Prostate gland (tissue), 2 donors: ENCODE measurements at places on chromosomes 2 and 18. TPM values are rescaled to one million over a fixed set of nuclear protein-coding genes. Genes with fewer than 3 reads are reported as not detected.

DNA sequence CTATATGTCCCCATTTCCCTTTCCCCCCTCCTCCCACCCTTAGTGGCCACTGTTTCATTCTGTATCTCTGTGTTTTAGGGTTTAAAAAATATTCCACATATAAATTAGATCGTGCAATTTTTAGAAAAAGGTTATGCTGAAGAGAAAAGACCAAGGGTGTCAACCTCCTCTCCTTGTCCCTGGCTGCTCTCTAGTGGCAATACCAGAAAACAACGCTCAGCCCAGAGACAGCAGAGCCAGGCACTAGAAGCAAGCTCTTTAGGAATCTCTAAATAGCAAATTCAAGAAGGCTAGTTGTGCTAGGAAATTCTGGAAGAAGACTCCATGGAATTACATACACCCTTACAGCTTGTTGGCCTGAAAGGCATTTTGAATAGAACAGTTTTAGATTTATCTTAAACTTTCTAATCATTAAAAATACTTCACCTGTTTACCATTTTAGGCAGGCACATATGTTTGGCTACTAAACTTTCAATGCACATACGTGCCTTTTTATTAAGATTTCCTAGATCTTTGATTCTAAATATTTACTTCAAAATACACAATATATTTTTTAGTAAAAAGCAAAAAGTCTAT, 35.1 kb upstream of the RASGRP3 start:
- no peak overlapping the region for H3K27ac ChIP-seq
- H3K4me3 ChIP-seq: no peak overlapping the region
- DNase-seq: no peak
- no peaks in the 10 kb centered on the region for H3K4me1 ChIP-seq
- H3K36me3 ChIP-seq: no peaks in the 10 kb centered on the region
- H3K27me3 ChIP-seq: no peaks in the 10 kb centered on the region

GRCh38 chr2:26838121-26838906, 9.6 kb upstream of the DPYSL5 start:
- no peak overlapping the region for H3K4me3 ChIP-seq
- no peak for DNase-seq
- no peaks in the 10 kb centered on the region for H3K27me3 ChIP-seq
- no peaks in the 10 kb centered on the region for H3K4me1 ChIP-seq
- H3K36me3 ChIP-seq: no peaks in the 10 kb centered on the region

- H3K27me3 ChIP-seq: no peaks in the 10 kb centered on the region
- DNase-seq: no peak
- H3K4me3 ChIP-seq: peak overlapping the region; percentile 96
- no peaks in the 10 kb centered on the region for H3K36me3 ChIP-seq
These were observed 651 bp upstream of the TXNL1 start for GRCh38 chr18:56639104-56639381.

Gene LYG2
- not detected for total RNA-seq

Gene SCN7A
- 6.3 TPM for total RNA-seq

- no peaks in the 10 kb centered on the region for H3K36me3 ChIP-seq
- no peaks in the 10 kb centered on the region for H3K27me3 ChIP-seq
- H3K27ac ChIP-seq: no peak overlapping the region
- H3K4me1 ChIP-seq: no peaks in the 10 kb centered on the region
- no peak for DNase-seq
These were observed 77.7 kb downstream of the MAP2 start for GRCh38 chr2:209501579-209501978.

DNA sequence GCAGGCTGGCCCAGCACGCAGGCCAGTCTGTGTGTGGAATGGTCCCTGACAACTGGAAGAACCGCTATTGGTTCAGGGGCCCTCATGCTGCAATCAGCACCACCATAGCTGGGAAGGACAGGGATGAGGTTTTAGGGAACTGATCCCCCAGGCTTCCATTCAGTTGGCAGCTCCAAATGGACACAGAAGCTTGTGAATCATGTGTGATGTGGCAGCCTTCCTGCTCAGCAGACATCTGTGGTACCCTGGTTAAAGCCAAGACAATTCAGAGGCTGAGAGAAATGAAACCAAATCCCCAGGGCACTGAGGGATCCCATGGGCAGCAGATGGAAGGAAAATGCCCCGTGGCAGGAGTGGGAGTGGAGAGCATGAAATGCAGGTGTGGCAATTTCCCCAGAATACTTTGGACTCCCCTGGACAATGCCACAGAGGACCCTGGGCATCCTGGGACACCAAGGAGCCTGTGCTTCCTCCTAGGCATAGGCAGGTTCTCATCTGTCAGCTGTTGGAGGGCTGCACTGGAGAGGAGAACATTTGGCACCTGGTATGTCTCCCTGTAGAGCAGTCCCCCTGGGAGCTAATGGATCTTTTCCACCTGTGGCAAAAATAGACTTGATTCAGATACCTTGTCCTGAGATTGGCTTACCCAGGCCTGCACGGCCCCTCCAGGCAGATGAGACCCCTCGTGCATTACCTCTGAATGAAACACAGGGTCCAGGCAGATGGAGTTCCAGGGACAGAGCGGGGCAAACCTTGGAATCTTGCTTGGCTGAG, 162.2 kb upstream of the BCL2L11 start:
- H3K27ac ChIP-seq: no peak overlapping the region
- H3K4me1 ChIP-seq: no peaks in the 10 kb centered on the region
- no peak overlapping the region for H3K4me3 ChIP-seq
- H3K27me3 ChIP-seq: no peaks in the 10 kb centered on the region
- no peaks in the 10 kb centered on the region for H3K36me3 ChIP-seq

Gene MEP1B
- 0.34 TPM for total RNA-seq

Gene DSC2
- 29.1 TPM for total RNA-seq

DNA sequence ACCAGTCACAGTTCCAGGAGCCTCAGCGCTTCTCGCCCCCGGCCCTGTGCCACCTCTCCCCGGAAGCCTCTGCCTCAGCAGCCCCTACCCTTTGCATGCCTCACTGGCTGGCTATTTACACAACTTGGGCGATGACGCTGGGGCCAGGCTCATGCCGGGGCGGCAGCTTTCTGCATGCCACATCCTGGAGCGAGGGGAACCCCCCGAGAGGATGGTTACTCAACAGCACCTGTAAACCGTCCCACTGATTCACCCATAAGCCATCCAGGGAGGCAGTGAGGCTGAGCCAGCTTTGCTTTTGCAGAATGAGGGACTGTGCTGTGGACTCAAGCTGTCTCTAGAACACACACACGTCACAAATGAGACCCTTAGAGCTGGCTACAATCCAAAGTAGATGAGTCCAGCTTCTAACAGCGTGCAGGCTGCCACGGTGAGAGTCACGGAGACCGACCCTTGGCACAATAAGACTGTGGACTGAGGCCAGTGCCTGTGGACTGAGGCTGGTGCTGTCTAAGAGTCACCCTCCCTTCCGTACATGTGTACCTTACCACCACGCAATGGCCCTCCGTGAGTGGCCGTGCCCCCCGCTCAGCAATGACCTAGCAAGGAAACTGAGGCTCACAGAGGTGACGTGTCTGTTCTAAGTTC, 45.6 kb upstream of the ODC1 start:
- no peak overlapping the region for H3K4me3 ChIP-seq
- DNase-seq: peak; percentile 85
- H3K27me3 ChIP-seq: no peaks in the 10 kb centered on the region
- H3K27ac ChIP-seq: peak overlapping the region; percentile 38
- no peaks in the 10 kb centered on the region for H3K4me1 ChIP-seq

- no peaks in the 10 kb centered on the region for H3K4me1 ChIP-seq
- no peak overlapping the region for H3K27ac ChIP-seq
- no peak for DNase-seq
- no peak overlapping the region for H3K4me3 ChIP-seq
- H3K27me3 ChIP-seq: no peaks in the 10 kb centered on the region
These were observed 383.7 kb downstream of the XIRP2 start for GRCh38 chr2:167271932-167272331.

DNA sequence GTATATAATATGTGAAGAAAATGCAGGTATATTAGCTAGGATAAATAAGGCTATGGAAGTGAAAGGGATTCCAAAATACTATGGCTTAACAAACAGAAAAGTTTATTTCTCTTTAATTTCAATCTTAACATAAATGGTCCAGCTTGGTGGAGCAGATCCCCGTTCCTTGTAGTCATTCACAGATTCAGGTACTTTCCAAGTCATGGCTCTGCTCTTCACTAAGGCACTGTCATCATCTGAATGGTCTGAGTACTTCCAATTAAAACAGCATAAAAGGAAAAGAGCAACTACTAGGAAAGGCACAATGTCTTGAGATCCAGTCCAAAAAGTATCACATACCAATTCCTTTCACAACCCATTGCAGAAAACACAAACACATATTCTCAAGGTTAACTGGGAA, 63.4 kb downstream of the OLA1 start:
- no peak overlapping the region for H3K4me3 ChIP-seq
- H3K36me3 ChIP-seq: no peaks in the 10 kb centered on the region
- no peak for DNase-seq
- H3K27ac ChIP-seq: no peak overlapping the region
- no peaks in the 10 kb centered on the region for H3K4me1 ChIP-seq

Gene MFSD2B
- not detected for total RNA-seq

DNA sequence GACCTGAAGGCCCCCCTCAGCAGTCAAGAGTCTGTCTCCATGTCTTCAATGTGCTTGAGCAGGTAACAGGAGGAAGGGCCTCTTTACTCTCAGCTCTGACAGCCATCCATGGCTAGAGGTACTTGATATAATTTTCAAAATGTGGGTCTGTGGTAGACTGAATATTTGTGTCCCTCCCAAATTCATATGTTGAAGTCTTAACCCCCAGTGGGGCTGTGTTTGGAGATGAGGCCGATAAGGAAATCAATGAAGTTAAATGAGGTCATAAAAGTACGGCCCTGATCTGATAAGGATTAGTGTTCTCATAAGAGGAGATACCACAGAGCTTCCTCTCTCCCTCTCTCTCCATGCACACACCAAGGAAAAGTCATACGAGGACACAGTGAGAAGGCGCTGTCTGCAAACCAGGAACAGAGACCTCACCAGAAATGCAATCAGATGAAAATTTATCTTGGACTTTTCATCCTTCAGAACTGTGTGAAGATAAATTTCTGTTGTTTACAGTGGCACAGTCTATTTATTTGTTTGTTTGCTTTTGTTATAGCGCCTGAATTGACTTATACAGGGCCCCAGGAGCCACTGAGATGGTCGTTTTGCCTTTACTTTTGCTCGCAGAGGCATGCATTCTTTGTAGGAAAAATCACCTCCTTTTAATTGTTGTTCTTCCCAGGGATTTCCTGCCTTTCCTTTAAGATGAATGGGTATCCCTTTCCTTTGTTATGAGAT, 274.8 kb upstream of the TRIB2 start:
- H3K27ac ChIP-seq: no peak overlapping the region
- DNase-seq: no peak
- H3K4me1 ChIP-seq: no peaks in the 10 kb centered on the region
- no peaks in the 10 kb centered on the region for H3K27me3 ChIP-seq
- no peak overlapping the region for H3K4me3 ChIP-seq
- no peaks in the 10 kb centered on the region for H3K36me3 ChIP-seq

- no peaks in the 10 kb centered on the region for H3K4me1 ChIP-seq
- H3K36me3 ChIP-seq: no peaks in the 10 kb centered on the region
These were observed 348.9 kb upstream of the RAB12 start for GRCh38 chr18:8260319-8260718.

Gene DTYMK
- total RNA-seq: 26.0 TPM

DNA sequence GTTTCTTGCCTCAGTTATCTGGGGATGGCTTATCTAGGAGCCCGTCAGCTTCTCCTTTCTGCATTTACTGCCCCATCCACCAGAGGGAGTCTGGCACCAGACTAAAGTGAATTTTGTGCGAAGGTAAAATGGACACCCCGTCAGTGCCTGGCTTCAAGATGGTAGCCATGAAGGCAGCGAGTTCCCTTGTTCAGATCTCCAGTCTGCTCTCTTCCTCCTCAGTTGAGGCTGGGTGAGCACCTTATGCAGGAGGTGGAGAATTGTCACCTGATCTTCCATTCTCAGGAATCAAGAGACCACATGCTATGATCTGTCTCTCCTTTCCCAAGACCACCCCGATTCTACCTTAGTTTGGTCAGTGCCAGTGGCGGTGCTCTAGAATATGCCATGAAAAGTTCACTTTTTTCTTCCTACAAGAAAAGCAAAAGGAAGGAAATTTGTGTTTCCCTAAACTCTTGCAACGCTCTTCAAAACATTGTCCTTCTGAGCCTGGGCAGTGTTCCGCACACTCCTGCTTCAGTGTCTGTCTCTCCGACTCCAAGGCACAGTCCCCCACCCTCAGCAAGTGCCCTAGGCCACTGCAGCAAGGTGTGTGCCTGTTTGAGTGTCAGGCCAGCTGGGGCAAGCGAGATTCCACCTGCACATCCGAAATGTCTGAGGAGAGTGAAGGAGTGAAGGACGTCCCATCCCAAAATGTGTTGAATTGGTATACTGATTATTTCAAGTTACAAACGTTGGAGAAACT, 168.6 kb downstream of the SS18 start:
- no peaks in the 10 kb centered on the region for H3K36me3 ChIP-seq
- H3K27ac ChIP-seq: no peak overlapping the region
- H3K4me3 ChIP-seq: no peak overlapping the region
- peak; percentile 8 for DNase-seq
- H3K4me1 ChIP-seq: no peaks in the 10 kb centered on the region

GRCh38 chr2:30155889-30156658, 9.3 kb downstream of the YPEL5 start:
- no peak for DNase-seq
- H3K27ac ChIP-seq: no peak overlapping the region
- H3K36me3 ChIP-seq: no peaks in the 10 kb centered on the region
- H3K4me3 ChIP-seq: no peak overlapping the region
- H3K4me1 ChIP-seq: peaks cover 9% of the 10 kb centered on the region

DNA sequence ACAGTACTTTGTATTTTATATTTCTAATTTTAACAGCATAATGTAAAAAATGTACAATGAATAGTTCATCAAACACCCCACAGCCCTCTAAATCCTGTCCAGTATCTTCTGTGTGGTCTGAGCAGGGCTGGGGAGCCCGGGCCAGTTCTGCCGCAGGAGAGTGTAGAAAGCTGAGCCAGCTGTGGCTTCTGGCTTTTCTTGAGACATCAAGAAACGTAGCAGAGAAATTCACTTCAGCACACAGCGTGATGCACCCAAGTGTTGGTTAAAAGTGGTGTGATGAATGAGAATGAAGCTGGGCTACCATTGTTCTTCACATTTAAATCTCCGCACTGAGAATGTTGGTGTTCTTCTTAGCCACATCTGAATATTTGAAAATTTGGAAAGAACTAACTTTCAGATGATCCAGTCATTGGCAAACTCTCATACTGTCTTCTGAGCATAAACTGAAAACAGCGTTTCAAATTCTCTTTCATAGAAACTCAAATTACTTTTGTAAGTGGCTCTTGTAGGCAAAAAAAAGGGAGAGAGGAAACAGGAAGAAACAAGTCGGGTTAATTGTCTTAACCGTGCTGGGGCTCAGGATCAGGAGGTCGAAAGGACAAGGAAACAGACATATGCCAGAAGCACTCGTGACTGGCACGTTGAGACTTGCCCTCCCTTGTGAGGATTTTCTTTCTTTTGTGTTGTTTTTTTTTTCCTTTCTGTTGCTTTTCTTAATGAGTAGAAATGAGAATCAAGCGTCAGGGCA, 23.4 kb upstream of the TMEM87B start:
- no peaks in the 10 kb centered on the region for H3K27me3 ChIP-seq
- peak; percentile 61 for DNase-seq
- H3K36me3 ChIP-seq: no peaks in the 10 kb centered on the region
- no peak overlapping the region for H3K4me3 ChIP-seq

- H3K36me3 ChIP-seq: no peaks in the 10 kb centered on the region
- no peaks in the 10 kb centered on the region for H3K4me1 ChIP-seq
- no peak overlapping the region for H3K4me3 ChIP-seq
- no peak overlapping the region for H3K27ac ChIP-seq
- H3K27me3 ChIP-seq: no peaks in the 10 kb centered on the region
These were observed 9.9 kb downstream of the DNMT3A start for GRCh38 chr2:25331686-25332365.
